Testis (tissue), 5 donors: ENCODE measurements at places on chromosomes 5 and 9. TPM values are rescaled to one million over a fixed set of nuclear protein-coding genes. Genes with fewer than 3 reads are reported as not detected.

Gene AGXT2
- not detected for total RNA-seq

Gene SREK1IP1
- 10.4 TPM for total RNA-seq

Gene ADAMTS19
- 4.6 TPM for total RNA-seq

Gene ODF2
- 421 TPM for total RNA-seq

Gene SV2C
- total RNA-seq, result 0.87 TPM

Gene HMGCS1
- 42.9 TPM for total RNA-seq

Gene FIBCD1
- 29.1 TPM for total RNA-seq

Gene GTF3C4
- total RNA-seq, result 17.2 TPM

Gene GDA
- total RNA-seq, result 3.7 TPM

Gene FOXD4L5
- 0.24 TPM for total RNA-seq

Gene MCTP1
- total RNA-seq, result 15.5 TPM

Gene OR1J2
- total RNA-seq, result 1.6 TPM

Gene ZSWIM6
- total RNA-seq, result 16.5 TPM

Gene SPINK6
- total RNA-seq, result not detected

Gene EFNA5
- total RNA-seq, result 5.4 TPM

Gene BHMT
- total RNA-seq, result 0.25 TPM

Gene BRINP1
- total RNA-seq, result 1.2 TPM

Gene SGCD
- 6.1 TPM for total RNA-seq

Gene PFDN1
- total RNA-seq, result 156 TPM

Gene DRD1
- 0.08 TPM for total RNA-seq

Gene ARSB
- 11.8 TPM for total RNA-seq

Gene SLC45A2
- total RNA-seq, result 0.93 TPM

Gene CDKN2B
- 28.7 TPM for total RNA-seq

Gene SLCO4C1
- total RNA-seq, result 0.81 TPM

Gene CCDC180
- 66.1 TPM for total RNA-seq
